ACHN (cell line): ENCODE measurements at places on chromosomes 11 and 22.

DNA sequence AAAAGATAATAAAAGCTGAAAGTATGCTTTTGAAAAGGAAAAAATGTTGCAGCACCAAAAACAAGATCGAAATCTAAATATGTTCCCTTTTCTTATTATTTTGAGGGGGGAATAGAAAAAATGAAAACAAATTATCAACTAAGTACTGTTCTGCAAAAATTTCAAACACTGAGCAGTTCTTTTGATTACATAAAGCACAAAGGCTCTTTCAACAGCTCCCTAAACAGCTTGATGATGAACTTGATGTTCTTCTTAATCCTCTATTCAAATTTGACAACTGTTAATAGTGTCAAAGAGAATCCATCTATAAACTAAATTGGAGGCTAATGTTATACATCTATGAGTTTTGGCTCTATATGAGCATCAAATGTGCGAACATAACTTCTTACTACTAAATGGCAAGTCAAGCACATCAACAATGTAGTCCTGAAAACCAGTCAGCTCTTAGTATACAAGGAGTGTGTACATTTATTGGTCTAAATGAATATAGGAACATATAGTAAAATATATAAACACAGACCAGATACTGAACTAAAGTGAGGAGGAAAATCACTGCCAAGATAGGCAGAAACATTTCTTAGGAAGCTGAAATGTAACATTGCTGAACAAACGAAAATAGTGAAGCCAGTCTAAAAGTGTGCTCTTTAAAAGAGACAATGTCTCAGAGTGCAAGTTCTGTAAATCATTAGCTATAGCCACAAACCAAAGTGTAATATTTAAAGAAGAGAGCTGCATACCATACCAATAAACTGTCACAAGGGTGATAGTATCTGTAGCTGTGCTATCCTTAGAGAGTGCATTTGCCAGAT is 94.3 kb downstream of the SOX6 start:
- peak; percentile 74 for DNase-seq

- DNase-seq: peak; percentile 87
Observed at GRCh38 chr11:124746621-124747243, 5.3 kb downstream of the VSIG2 start.

GRCh38 chr11:17544181-17544622 is at the start of gene USH1C:
Gene USH1C (minus strand): TSS chr11:17544416. CDS start chr11:17544307, 109 bp downstream.
- DNase-seq: peak; percentile 25

DNA sequence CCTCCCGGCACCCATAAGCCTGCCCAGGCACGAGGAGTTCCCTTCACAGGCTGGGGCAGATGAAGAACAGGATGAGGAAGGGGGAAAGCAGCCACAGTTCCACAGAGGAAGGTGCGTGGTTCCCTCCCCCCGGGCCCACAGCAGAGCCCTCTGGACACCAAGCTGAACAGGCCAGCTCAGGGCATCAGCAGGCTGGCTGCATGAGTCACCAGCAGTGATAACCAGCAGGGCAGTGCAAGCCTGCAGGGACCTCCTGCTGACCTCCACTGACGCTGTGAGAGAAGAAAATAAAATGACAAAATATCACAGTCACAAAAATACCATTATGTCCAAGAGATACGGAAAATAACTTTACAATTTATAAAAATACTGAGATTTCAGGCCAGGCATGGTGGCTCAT is 11.5 kb downstream of the RTL6 start:
- peak; percentile 58 for DNase-seq

DNA sequence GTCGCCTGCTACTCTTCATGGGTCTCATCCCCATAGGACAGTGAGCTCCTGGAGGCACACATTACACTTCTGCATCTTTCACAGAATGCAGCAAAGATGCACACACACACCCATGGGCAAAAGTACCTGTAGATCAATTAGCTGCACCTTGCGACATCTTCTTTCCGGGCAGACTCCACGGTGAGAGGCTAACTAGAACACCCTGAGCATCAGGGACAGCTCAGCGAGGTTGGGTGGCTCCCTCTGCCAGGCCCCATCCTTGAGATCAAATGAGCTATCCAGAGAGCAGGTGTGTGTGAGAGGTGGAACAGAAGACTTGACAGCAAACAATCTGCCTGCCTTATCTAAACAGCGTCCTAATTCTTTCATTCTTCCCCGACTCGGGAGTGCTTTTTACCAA is 96.1 kb upstream of the BID start:
- no peak for DNase-seq

GRCh38 chr11:67423466-67423865 is 4.8 kb upstream of the RPS6KB2 start:
- no peak for DNase-seq
